ENCODE measurements at places on chromosomes 7 and 10.
A peak's percentile ranks its signal among the peaks of the same experiment; 100 is the strongest.

GRCh38 chr10:114623661-114624294 is 34.3 kb downstream of the ABLIM1 start:
- DNase-seq: peak; percentile 85

GRCh38 chr10:100374200-100374655 is 27.2 kb downstream of the SCD start:
- no peak for DNase-seq

DNA sequence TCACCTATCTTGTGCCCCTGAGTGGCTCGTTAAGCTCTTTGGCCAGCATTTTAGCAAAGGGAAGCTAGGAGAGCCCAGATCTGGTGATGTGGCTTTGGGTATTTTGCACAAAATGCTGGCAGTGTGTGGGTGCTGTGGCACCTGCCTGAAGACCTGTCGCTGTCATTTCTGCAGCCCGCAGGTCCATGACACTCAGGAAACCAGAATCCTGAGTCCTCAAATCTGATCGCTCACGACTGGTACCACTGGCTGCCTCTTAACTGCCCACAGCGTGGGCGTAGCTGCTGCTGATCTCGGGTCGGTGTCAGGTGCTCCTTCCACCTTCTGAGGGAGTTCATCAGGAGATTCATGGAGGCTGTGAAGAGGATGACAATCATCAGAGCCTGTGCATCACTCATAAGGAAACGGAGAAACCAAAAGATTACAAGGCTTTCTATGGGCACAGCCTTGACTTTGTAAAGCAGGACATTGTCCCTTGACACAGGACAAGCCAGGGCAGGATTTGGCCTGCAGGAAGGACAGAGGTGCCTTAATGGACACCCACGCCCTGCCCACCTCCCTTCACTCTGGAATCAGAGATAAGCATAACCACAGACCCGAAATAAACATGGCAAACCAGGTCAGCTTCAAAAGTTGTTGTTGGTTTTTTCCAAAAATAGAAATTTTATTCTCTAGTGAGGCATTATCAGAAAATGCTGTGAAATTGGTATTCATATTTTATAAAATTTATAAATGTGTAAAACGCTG is 71.0 kb upstream of the STK17A start:
- no peak for DNase-seq

DNA sequence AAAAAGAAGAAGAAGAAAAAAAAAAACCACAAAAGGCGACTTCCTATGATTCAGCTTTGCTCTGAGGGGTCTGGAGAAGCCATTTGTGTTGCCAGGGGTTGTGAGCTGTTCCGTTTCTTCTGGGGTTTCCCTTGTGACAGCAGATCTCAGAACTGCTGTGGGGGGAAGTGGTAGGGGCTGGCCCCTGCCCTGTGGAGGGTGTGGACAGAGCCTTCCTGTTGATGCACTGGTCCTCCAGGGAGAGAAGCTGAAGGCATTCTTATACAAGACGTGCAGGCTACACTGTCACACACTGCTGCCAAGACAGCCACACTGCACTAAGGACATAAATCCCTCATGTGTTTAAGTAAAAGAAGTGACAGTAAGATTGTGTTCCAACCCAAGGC is 17.3 kb upstream of the CSGALNACT2 start:
- DNase-seq: no peak

DNA sequence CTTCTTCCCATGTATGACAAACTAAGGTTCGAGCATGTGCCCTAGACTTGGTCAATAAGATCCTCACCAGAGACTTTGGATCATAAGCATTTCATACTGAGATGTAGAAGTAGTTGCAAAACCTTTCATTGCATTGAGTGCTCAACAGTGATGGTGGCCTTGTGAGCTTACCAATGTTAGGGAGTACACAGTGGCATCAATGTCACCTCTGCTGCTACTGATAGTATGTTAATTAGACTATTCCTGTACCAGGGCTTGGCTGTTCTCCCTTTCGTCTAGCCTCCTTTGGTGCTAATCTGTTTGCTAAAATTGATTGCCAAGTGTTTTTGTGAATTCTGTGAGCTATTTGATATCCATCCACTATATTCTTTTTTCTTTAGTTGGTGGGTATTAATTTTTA is 264.5 kb upstream of the SEMA3C start:
- no peak for DNase-seq

- DNase-seq: no peak
Measured at GRCh38 chr10:35552650-35553342, 52.3 kb upstream of the GJD4 start.

GRCh38 chr7:23065974-23066373 is 39.6 kb upstream of the KLHL7 start:
- peak; percentile 66 for DNase-seq

- DNase-seq: peak; percentile 63
Measured at GRCh38 chr7:69782917-69783684, 184.8 kb downstream of the AUTS2 start.

GRCh38 chr10:50467209-50467608 is 156.5 kb downstream of the SGMS1 start:
- DNase-seq: no peak

GRCh38 chr10:109633846-109634245 is 289.5 kb downstream of the XPNPEP1 start:
- DNase-seq: no peak

DNA sequence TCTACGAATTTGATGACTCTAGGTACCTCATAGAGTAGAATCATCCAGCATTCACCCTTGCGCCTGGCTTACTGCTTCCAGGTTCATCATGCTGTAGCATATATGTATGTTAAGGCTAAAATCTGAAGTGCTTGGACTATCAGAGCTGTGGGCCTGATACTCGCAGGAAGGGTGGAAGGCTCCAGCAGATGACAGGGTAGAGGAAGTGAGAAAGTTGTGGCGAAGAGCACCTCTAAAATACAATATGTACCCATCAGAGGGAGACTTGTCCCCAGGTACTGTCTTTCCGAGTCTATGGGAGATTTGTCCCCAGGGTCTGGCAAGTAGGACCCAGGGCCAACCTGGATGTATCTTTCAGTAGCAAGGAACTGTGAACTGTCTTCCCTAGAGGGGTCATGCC is 48.1 kb upstream of the PLEKHA1 start:
- DNase-seq: no peak

DNA sequence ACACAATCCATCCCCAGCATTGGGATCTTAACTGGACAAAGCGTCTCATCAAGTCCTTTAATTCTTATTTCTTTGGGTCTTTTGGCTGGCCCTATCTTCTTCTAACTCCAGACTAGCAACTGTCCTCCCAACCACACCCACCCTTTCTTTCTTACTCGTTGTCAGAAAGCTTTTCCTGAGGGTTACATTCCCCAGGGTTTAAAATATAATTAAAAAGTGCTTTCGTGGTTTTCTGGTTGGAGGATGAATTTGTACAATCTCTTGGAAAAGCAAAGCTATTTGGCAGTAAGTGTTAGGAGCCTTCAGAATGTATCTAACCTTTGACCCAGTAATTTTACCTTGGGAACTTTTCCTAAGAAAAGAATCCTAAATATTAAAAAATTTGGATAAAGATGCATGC is 10.4 kb upstream of the ITGB8 start:
- peak; percentile 33 for DNase-seq

All from fibroblast of skin of right quadriceps (primary cell).